ENCODE measurements at places on chromosomes 6 and 20.

DNA sequence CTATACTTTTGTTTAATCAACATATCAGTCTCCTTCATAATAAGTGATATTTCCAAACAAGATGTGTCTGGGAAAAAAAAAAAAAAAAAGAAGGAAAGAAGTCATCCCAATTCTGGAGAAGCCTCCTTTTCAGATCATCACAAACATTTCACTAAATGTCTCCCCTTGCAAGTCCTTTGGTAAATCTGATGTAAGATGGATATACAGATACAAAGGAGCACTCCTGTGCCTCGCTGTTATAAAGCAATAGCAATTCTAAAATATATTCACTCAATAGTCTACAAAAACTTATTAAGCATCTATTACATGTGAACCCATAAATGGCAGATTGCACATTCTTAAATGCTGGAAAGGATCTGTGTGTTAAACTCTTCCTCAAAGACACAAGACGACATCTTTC, 17.4 kb downstream of the STAU1 start:
- DNase-seq: no peak

- no peak for DNase-seq
These were observed 4.8 kb downstream of the LBP start for GRCh38 chr20:38350879-38351775.

- no peak for DNase-seq
These were observed 26.7 kb downstream of the AKAP7 start for GRCh38 chr6:131161987-131162386.

- no peak for DNase-seq
These were observed 108.5 kb downstream of the SYCP2 start for GRCh38 chr20:59824711-59825562.

DNA sequence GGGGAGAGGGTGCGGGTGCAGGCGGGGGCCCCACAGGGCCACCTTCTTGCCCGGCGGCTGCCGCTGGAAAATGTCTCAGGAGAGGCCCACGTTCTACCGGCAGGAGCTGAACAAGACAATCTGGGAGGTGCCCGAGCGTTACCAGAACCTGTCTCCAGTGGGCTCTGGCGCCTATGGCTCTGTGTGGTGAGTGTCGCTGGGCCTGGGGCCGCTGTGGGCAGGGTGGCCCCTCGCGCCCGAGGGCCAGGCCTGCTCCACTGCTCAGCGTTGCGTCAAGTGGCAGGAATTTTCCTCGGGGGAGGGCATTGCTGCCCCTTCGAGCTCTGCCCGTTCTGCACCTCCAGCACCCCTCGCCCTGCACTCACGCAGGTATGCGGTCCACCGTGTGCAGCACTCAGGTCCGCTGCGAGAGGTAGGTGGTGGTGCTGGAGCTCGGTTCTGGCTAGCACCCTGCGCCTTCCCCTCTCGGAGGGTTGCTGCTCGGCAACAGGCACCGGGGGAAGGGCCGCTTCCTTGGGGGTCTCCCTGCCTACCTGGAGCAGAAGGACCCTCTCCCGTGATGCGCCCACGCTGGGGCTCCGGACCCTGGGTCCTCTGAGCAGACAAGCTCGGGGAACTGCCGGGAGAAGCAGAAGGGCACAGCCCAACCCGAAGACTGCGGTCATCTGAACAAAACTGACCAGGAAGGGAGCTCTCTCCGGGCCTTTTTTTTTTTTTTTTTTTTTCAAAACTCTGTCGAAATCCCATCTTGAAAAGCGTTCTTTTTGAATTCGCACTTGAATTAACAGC, 674 bp downstream of the MAPK14 start:
- peak; percentile 25 for DNase-seq

DNA sequence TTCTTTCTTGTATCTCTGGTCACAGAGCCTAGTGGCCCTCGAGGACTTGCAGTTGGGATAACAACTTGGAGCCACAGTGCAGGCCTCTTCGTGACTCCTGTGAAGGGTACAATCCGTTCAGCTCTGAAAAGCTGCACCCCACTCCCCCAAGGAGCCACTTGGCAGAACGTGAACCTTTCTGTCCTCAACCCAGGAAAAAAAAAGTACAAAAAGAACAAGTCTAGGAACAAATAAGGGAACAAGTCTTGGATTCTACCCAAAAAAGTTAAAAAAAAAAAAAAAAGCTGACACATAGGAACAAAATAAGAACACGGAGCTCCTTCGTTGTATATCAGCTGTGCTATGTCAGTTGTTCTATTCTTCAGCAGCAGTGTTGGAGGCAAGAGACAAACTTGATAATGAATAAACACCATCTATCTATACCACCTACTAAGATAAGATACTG, 77.9 kb upstream of the TULP1 start:
- no peak for DNase-seq

- DNase-seq: peak; percentile 36
These were observed 19.8 kb upstream of the TREM1 start for GRCh38 chr6:41306187-41306854.

GRCh38 chr20:43533060-43533459, 25.6 kb downstream of the L3MBTL1 start:
- no peak for DNase-seq

DNA sequence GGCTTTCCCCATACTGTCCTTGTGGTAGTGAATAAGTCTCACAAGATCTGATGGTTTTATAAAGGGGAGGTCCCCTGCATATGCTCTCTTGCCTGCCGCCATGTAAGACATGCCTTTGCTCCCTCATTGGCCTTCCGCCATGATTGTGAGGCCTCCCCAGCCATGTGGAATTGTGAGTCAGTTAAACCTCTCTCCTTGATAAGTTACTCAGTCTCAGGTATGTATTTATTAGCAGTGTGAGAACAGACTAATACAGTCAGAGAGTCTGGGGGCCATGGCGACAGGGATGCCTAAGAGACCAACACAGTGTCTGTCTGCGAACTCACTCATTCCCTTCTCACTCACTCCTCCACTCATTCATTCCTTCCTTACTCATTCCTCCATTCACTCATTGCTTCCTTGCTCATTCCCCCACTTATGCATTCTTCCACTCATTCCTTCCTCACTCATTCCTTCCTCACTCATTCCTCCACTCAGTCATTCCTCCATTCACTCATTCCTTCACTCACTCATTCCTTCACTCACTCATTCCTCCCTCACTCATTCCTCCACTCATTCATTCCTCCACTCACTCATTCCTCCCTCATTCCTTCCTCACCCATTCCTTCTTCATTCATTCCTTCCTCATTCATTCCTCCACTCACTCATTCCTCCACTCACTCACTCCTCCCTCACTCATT, 137.5 kb upstream of the AGPAT4 start:
- DNase-seq: no peak

GRCh38 chr6:158039571-158040050, 57.9 kb downstream of the SYNJ2 start:
- DNase-seq: no peak

- DNase-seq: no peak
These were observed 282.8 kb downstream of the ALDH8A1 start for GRCh38 chr6:134667111-134667510.

DNA sequence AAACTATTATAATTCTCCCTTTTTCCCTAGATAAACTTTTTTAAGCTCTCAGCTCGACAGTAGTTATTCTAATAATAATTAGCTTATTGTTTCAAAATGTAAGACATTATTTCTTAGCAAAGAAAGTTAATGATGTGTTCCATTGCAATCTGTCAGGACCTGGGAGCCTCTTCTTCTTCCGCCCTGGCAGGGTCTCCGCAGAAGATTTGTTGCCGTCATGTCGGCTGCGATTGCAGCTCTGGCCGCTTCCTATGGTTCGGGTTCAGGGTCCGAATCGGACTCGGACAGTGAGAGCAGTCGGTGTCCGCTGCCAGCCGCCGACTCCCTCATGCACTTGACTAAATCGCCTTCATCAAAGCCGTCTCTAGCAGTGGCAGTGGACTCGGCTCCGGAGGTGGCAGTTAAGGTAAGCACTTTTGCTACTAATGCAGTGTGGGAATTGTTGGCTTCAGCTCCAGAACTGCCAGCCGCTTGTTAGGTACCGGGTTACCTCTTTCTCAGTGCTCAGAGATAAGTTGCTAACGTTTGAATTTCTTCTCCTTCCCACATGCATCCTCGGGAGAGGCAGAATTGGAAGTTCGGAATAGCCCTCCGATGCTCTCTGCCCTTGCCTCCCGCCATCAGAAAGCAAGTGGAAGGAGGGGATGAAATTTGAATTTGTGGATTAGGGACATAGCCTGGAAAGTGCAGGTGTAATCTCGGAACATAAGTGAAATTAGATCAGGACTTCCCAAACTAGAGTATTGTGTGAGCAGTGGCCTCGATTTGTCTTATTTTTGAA, at the start of gene CDC40:
Gene CDC40, plus strand, starts transcription at position 200 of the 781 bp plus-strand sequence. Its CDS starts 18 bp downstream, at position 218.
- DNase-seq: no peak

- DNase-seq: no peak
These were observed 90.2 kb upstream of the CDH4 start for GRCh38 chr20:61161726-61162390.

GRCh38 chr20:33812152-33812849, 1.2 kb downstream of the CHMP4B start:
- DNase-seq: no peak

GRCh38 chr20:58433759-58434158, 44.7 kb downstream of the VAPB start:
- DNase-seq: no peak

GRCh38 chr6:158328952-158329351, 16.7 kb downstream of the TULP4 start:
- no peak for DNase-seq

DNA sequence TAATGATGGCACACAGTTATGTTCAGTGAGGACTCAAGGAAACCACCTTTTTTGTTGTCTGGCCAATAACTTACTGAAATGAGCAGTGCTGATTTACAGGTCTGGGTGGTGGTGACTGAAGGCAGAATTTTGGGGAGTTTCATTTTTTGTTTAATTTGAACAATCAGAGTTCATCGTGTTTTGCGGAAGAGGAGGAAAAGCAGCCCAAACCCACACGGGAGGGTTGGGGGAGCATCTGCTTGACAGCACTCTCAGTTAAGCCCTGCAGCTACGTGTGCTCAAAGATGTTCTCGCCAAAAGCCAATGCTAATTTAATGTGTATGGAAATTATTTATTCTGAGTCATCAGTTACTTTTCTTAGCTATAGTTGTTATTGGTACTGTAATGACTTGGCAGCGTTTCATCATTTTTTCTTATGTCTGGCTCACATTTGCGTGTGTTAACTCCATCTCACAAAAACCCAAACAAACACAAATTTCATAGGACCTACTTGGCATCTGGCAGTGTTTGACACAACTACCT, 89.2 kb downstream of the UST start:
- no peak for DNase-seq

DNA sequence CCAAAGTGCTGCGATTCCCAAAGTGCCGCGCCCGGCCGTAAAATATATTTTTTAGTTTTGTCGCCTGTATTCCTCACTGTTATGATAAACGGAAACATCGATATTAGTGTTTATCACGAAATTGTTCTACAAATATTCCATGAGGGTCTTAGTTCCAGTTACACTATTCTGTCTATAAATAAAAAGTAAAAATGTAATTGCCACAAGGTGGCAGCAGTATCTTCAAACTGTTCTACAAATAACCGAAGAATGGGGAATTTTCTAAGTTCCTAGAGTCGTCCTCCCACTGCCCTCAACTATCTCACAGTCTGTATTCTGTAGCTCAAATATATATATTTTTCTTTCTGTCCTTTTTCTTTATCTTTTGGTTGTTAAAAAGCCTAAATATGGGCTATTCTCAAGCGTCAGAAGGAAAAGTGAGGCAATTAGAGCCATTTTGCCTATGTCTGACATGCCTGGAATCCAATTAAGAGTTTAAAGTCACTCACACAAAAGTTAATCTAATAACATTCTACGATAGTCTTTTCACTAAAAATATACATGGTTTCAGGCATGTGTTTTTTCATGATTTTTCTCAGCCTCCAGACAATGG, 14.2 kb upstream of the FAM162B start:
- peak; percentile 6 for DNase-seq

GRCh38 chr6:108417027-108417426, 122.2 kb downstream of the AFG1L start:
- DNase-seq: no peak

GRCh38 chr6:4125933-4126864, 9.2 kb downstream of the ECI2 start:
- DNase-seq: no peak

DNA sequence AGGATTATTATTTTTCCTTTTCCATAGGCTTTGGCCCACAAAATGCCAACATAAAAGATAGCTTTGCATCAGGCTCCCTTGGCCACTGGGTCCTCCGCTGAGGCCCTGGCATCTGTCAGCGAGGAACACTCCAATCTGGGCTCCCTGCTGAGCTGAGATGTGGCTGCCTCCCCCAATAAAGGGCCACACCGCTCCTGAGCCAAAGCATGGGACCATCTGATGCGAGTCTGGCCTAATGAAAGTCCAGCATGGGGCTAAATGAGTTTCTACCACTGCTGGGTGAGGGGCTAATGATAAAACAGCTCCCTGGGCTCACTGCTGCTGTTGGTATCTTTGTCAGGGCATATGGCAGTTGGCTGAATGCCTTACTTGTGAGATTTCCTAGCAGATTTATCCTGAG, 817.5 kb upstream of the SLC35B3 start:
- no peak for DNase-seq

DNA sequence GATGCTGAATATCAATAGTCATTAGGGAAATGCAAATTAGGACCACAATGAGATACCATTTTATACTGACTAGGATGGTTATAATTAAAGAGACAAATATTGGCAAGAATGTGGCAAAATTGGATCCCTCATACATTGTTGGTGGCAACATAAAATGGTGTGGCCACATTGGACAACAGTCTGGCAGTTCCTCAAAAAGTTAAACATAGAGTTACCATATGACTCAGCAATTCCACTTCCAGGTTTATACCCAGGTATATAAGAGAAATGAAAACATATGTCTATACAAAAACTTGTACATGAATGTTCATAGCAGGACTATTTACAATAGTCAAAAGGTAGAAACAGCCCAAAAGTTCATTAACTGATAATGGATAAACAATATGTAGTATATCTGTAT, 2.0 kb upstream of the CRIP3 start:
- no peak for DNase-seq

- DNase-seq: no peak
These were observed 1.1 kb upstream of the ENTPD6 start for GRCh38 chr20:25194333-25194972.

GRCh38 chr6:157137501-157137900, 185.8 kb downstream of the TMEM242 start:
- no peak for DNase-seq

DNA sequence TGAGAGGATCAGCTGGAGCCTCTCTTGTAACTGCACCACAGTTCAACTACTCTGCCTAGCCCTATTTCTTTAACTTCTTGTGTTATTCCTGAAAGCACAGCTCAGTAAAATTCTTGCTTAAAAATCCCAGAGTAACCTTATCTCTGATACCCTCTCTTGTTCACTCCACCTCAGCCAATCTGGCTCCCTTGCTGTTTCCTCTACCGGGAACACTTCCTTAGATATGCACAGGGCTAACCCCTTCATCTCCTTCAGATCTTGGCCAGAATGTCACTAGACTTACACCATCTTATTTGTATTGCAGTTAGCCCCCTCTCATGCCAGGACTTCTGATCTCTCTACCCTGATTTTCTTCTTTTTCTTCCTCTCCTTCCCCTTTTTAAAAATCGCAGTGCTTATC, 2.6 kb upstream of the ZKSCAN3 start:
- DNase-seq: no peak

DNA sequence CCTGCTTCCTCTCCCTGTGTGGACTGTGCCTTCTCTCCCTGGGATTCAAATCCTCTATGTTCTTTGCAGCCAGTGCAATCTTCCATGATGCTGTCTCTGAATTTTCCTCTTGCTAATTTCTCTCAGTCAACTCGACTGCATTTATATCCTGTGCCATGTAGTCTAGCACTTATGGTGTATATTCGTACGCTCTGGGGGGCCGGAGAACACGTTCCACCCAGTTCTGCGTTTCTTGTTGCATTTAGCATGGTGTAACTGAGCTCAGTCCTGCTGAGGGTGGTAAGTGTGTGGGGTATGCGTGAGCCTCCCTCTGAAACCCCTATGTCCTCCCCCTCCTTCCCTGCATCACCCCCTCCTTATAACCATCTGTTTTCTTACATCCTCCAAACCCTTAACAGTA, 42.0 kb downstream of the ADTRP start:
- no peak for DNase-seq

Data from DMS79 treated with DMSO at 0.1 percent for 48 hours (cell line).